Stimulated activated CD4-positive, alpha-beta T cell treated with anti-CD3 and anti-CD28 coated beads, Interleukin-4, amount 100 ng/mL, for 4 hours (primary cell): ENCODE measurements at places on chromosomes 2 and 18.

GRCh38 chr2:127735537-127736399 is 34.5 kb downstream of the SFT2D3 start:
- DNase-seq: no peak

DNA sequence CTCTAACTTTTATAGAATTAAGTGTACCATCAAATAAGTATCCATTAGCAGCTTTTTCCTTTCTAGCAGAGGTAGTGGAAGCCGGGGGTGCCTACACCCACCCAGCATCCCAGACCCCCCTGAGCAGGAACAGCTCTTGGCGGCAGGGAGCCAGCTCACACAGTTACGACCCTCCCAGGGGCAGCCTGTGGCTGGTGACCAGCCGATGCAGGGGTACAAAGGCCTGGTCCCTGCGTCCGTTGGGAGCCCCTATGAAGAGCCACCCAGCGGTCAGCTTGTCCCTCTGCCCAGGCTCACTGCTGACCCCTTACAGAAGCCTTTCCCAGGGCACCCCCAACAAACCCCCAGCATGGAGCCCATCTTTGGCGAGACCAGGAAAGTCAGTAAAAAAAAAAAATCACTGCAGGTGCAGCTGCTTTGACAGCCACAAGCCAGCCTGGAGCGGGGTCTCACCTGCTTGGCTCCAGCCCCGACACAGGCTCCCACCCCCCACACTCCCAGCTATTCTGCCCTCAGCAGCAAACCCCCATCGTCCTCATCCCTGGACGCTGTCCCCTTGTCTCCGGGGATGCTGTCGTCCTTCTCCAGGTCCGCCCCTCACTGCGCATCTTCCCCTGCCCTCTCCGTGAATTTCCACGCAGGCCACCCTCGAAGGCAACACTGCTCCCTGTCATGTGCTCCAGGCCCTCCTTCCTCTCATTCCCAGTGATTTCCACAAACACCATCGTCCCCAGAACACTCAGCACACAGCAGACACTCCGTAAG is 43.1 kb downstream of the GPC1 start:
- no peak for DNase-seq

DNA sequence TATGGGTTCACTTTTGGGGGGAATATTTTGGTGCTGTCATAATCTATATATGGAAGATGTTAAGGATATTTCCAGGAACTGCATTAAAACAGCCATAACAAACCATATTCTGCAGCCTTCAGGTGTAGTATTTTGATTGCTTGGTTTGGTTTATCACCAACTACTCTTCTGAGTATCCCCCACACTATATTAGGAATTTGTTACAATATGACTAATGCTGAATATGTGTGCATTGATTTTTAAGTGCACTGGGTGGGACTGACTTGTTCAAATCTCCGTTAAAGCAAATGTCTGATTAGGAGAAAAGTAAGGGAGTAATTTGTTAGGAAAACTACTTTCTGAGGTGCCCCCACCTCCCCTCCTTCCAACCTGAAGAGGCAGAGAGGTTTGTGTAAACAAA is 47.7 kb downstream of the SPTBN1 start:
- no peak for DNase-seq

DNA sequence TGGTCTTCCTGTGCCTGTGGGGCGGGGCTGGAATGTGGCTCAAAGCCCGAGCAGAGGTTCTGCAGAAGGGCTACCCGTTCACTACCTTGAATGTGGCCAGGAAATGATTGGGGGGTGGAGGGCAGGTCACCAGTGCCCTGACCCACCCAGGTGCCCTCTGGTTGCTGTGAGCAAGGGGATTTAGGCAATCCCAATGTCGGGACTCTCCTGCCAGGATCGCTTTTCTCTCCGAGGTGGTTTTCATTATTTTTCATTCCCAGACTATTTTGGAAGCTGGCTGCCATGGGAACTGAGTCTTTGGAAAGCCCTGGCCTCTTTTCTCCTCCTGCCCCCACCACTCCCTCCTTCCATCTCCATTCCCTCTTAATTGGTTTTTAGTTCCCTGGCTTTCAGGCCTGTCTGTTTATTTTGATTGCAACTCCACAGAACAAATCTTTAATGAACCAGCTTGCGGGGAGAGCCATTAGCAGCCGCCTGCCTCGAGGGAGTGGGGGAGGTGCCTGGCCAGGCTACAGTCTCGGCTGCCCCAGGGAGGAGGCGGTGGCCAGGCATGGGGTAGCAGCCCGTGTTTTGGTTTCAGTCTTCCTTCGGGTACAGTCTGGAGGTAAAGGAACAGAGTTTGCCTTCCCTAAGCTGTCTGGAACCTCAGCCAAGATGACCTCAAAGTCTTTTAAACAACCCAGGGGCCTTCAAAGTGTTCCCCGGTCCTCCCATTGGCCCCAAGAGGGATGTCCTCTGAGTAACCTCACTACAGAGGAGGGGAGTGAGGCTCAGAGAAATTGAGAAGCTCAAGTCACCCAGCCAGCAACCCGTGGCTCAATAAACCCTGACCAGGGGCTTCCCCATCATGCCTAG is 114.4 kb upstream of the HAAO start:
- DNase-seq: no peak

- DNase-seq: no peak
These were observed 124.9 kb downstream of the GALNT14 start for GRCh38 chr2:31013301-31013700.

- no peak for DNase-seq
These were observed 382.1 kb upstream of the CDH20 start for GRCh38 chr18:60951091-60951490.

GRCh38 chr2:201928363-201928762 is 105.3 kb upstream of the FZD7 start:
- DNase-seq: no peak

GRCh38 chr2:9310798-9311197 is 104.2 kb downstream of the ASAP2 start:
- no peak for DNase-seq

DNA sequence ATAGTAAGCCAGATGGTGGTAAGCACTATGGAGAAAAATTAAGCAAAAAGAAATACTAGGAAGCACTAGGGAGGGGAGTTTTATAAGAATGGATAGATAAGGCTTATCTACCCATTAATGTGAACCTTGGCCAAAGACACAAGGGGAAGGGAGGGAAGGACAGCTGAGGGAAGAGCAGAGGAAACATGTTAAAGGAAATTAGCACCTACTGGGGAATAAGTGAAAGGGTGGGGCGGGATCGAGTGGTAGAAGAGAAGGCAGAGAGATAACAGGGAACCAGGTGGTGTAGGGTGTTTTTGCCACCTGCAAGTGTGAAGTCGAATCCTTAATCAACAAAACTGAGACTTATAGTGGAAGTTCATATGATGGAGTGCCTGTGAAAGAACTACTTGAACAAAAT is 1.7 kb downstream of the UNC80 start:
- DNase-seq: no peak

DNA sequence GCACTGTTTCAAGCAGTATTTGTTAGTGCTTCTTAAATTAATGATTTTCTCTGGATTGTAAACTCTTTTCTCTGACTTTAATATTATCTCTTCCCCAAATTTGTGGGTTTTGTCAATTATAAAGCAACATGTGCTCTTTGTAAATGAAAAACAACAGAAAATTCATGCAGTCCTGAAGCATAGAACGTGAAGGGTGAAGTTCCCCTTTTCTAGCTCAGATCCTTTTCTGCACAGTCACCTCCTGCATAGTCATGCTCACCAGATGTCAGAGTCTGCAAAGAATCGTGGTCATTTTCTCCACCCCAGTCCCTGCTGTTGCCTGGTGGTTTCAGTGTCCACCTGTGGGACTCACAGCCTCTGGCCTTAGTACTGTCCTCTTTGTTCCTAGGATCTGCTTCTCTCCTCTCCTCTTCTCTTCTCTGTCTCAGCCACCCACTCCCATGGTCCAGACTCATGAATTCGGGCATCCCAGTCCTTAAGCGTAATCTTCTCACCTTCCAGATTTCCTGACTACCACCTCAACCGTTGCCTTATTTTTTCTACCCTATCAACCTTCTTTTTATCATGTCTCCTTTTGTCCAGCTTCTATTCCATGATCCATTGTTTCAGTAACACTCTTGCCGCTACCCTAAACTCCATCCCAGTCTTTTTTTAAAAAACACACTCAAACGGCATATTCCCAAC is 229.1 kb downstream of the RTP5 start:
- DNase-seq: no peak

- no peak for DNase-seq
These were observed 1110.5 kb downstream of the LRP1B start for GRCh38 chr2:141020346-141020745.

- DNase-seq: no peak
These were observed 347.6 kb upstream of the VRK2 start for GRCh38 chr2:57698935-57699449.

- DNase-seq: no peak
These were observed 113.5 kb downstream of the PHLPP1 start for GRCh38 chr18:62828852-62829251.

DNA sequence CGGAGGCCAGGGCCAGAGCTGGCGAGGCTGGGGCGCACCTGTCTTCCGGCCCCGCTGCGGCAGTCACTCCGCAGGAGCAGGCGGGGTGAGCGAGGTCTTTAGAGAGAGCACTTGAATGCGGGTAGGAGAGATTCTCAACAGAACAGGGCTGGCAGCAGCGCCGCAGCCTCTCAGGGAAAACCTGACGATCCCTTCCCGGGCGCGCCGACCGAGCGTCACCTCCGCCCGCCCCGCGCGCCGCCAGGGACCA is 526 bp downstream of the PRKRA start:
- DNase-seq: no peak

GRCh38 chr2:221635949-221636348 is 63.8 kb upstream of the EPHA4 start:
- DNase-seq: no peak

- no peak for DNase-seq
These were observed 5.5 kb upstream of the CCDC74A start for GRCh38 chr2:131521961-131522781.

DNA sequence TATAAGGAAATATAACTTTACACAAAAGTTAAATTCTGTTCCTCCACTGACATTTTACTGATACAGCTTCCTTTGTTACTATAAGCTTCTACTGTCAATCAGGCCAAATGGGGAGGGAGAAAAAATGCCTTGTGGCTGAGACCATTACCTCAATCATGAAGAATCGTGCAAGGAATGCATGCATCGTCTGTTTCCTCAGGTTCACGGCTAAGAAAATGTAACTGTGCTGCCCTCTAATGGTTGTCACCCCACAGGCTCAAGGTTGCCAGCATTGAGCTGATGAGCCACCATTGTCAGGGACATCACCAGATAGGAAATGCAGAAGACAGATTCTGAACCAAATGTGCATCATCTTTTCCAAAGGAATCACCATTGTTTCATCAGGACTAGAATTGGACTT is 426.9 kb downstream of the CDH2 start:
- DNase-seq: no peak

DNA sequence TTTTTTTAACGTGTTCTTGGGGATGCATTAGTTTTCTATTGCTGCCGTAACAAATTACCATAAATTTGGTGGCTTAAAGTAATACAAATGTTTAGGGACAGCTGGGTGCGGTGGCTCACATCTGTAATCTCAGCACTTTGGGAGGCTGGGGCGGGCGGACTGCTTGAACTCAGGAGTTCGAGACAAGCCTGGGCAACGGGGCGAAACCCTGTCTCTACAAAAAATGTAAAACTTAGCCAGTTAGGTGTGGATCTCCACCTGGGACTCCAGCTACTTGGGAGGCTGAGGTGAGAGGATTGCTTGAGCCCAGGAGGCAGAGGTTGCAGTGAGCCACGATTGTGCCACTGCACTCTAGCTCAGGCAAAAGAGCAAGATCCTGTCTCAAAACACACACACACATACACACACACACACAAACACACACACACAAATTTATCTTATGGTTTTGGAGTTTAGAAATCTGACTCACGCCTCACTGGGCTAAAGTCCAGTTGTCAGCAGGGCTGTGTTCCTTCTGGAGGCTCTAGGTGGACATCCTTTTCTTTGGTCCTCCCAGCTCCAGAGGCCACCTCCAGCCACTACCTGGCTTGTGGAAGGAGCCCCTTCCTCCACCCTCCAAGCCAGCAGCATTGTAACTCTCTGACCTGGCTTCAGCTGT is 76.1 kb downstream of the SEPTIN10 start:
- no peak for DNase-seq

GRCh38 chr2:85741833-85742455 is 11.8 kb upstream of the ATOH8 start:
- no peak for DNase-seq

GRCh38 chr2:105358593-105358992 is 21.3 kb downstream of the C2orf49 start:
- DNase-seq: no peak

- no peak for DNase-seq
These were observed 36.9 kb downstream of the MRPL33 start for GRCh38 chr2:27808418-27808817.

- no peak for DNase-seq
These were observed 37.1 kb downstream of the FOSL2 start for GRCh38 chr2:28429636-28430376.

DNA sequence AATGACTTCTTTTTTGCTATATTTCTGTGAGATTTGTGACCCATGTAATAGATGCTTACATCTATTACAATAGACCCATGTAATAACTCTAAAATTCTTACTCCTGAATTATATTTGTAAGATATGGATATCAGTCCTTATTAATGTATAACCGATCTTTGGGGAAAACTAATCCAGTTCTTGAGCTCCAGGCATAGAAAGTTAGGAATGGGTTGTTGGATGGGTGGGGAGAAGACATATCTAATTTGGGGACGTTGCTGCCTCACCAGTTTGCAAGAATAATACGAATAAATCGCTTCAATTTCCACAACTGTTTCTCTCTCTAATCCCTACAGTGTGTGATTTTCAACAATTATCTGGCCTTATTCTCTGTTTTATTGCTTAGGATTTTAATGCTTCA is 13.5 kb downstream of the CAVIN2 start:
- no peak for DNase-seq

- no peak for DNase-seq
These were observed 57.1 kb upstream of the KLHL29 start for GRCh38 chr2:23327887-23328286.

GRCh38 chr2:120316071-120316470 is 29.9 kb upstream of the INHBB start:
- no peak for DNase-seq

GRCh38 chr2:46385786-46386577 is 88.8 kb downstream of the EPAS1 start:
- no peak for DNase-seq

GRCh38 chr18:45896991-45897390 is 70.1 kb downstream of the EPG5 start:
- no peak for DNase-seq

DNA sequence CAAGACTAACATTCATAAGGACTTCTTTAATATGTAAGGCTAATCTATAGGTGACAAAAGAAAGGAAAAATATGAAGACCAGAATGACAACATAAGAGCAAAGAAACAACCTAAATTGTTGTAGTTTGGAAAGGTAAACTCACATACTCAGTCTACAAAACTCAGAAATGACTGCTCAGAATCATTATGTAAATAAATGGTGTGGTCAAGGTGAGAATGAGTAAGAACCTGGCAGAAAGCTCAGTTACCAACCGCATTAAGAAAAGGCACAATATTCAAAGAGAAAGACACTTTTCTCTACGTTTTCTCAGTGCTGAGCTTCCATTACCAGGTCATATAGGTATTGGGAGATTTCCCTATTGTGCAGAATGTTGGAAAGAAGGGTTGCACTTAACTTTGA is 15.8 kb downstream of the ATF2 start:
- no peak for DNase-seq

GRCh38 chr2:153487448-153487847 is 8.9 kb upstream of the RPRM start:
- DNase-seq: no peak
